ENCODE measurements at places on chromosomes 7 and 10.

GRCh38 chr7:18835001-18835690, 282.3 kb downstream of the TWIST1 start:
- no peak for DNase-seq

DNA sequence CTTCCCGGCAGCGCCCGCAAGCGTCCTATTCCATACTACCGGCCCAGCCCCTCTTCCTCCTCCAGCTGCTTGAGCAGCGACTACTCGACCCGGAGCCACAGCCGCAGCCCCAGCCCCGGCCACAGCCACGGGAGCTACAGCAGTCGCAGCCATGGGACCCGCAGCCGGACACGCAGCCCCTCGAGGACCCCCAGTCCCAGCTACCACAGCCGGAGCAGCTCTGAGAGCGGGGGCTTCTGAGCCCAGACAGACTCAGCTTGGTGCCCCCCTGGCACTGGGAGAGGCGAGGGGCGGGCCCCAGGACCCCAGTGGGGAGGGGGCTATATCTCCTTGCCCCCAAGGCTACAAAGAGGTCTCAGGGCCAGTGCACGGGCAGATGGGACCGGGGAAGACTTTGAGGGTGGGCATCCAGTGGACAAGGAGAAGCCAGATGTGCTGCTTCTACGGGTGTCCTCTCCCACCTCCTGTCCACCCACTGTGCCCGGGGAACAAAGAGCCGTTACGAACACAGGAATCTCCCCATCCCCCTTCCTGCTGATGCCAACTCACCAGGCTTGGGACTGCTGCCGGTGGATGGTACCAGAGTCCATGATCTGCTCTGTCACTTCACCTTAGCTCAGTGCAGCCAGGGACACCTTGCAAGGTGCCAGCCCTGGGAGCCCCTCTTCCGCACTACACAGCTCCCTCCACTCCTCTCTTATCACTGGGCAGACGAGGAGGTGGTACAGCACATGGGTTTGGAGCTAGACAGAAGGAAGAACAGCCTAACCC, 16.7 kb upstream of the HSPB1 start:
- DNase-seq, result no peak

GRCh38 chr7:75915416-75916156, 631 bp downstream of the POR start:
- DNase-seq, result no peak

DNA sequence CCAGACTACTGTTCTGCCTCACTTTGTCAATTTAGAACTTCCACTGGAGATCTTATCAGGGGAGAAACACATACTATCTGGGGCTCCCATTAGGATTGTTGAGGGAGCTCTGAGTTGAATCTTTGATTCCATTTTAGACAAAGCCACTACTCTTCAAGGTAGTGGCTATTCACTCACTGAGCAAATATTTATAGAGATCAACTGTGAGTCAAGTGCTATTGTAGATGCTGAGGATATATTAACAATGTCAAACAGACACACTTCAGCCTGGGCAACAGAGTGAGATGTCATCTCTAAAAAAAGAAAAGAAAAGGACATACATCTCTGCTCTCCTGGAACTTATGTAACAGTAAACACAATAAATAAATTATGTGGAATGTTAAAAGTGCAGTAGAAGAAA, 315.3 kb downstream of the PTEN start:
- no peak for DNase-seq

GRCh38 chr10:102352066-102352715, 43.3 kb upstream of the NFKB2 start:
- peak; percentile 69 for DNase-seq

DNA sequence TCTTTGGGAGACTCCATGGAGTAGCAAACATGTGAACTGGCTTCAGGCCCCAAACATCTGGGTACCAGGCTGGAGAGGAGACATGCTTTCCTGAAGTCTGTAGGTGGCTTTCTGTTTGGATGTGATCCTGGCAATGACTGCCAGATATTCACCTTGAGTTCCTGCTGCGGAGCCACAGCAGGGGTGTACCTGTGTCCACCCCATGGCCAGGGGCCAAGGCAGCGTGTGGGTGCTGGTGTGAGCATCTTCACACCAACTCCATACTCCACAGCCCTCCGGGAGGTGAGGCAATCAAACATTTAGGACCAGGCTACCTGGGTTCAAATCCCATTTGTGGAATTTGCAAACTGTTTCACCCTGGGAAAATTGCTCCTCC, 113.0 kb downstream of the ADCY1 start:
- DNase-seq, result no peak

DNA sequence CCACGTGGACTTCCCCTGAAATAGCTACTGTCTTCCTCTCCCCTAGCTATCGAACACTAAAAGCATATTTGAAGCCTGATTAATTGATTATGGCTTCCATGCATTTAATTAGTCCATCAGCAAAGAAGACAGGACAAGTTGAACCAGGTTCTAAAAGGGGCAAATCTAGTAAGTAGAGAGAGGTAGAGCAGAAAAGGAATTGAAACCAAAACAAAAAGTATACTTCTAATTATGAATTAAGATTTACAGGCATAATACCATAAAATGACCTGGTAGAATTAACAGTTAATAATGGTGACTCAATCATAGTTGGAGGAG, 393 bp upstream of the DNAJC1 start:
- DNase-seq, result no peak

All from WERI-Rb-1 (cell line).